ENCODE measurements at places on chromosomes 2 and 18.

- DNase-seq = no peak
Observed at GRCh38 chr18:37476182-37476581, 89.4 kb downstream of the CELF4 start.

DNA sequence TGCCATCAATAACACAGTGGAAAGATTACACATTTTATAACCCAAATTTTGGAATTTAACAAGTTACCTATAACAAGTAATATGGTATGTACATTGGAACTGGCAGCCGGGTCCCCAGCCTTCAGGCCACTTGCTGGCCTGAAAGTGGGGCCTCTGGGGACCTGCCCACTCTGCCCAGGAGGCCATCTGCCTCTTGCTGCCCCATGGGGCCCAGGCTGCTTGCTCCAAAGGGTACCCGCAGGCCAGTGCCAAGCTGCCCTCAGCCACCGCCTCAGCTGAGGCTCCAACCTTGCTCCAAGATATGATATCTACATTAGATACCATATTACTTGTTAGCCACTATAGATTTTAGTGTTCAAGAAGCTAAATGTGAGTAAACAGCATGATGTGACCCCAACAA, 120.8 kb upstream of the TMEFF2 start:
- no peak for DNase-seq

- no peak for DNase-seq
Observed at GRCh38 chr2:99439971-99440505, 49.8 kb downstream of the REV1 start.

DNA sequence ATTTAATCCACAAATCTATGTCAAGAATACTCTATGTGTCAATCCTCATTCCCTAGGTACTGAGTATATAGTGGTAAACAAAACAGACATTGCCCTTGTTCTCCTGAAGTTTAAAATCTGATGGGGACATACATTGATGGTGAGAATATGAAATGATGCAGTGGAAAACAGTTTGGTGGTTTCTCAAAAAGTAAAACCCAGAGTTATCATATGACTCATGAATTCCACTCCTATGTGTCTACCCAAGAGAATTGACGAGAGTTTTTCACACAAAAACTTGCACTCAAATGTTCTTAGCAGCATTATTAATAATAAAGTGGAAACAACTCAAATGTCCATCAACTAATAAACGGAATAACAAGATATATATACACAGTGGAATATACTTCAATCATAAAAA, 586.7 kb downstream of the CCDC85A start:
- DNase-seq = no peak

GRCh38 chr2:152421521-152422370, 86.8 kb downstream of the FMNL2 start:
- DNase-seq = no peak

- DNase-seq = no peak
Observed at GRCh38 chr2:100429726-100430125, 12.3 kb upstream of the CHST10 start.

DNA sequence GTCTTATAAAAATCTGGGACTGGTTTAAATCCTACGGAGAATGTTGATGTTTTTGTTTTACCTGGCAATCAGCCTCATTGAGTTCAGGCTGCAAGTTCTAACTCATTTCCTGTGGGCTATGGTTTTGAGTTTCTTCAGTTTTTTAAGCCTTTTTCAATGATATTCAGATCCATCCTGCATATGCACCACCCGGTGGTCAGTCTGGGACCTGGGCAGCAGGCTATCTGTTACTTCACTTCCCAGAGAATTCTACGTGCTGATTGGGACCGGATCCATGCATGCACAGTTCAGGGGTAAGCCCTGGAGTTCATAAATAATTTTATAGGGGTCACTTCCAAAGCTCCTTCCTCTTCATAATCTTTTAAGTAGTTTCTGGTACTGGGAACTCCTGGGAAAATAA, 339.2 kb upstream of the HNRNPA3 start:
- no peak for DNase-seq

DNA sequence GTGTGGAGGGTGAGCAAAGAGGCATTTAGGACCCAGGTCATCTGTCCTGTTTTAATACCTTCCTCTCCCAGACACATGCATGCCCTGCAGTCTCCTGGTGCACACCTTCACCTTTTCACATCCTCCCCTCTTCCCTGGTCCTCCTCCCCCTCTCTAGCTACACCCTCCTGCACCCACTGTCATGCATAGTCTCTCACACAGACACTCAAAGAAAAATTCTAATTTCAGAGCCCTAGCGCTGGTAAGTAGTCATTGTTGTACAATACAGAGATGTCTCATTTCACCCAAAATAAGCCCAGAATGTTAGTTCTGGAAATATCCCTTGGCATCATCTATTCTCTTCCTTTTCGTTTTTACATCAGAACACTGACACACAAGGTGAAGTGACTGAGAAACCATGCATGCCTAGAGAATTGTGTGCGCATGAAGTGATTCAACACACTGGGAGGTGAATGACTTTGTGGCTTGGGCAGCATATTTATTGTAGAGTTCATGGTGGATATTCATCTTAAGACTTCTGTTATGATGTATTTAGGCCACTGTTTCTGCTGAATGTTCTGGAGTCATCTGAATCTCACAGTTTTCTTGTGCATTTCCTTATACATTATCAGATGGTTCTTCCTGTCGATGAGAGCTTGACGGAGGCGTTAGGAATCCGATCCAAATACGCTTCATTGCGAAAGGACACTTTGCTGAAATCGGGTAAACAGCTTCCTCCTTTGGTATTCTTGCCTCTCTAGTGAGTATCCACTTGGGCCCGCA, 69.9 kb downstream of the COA5 start:
- DNase-seq = no peak

DNA sequence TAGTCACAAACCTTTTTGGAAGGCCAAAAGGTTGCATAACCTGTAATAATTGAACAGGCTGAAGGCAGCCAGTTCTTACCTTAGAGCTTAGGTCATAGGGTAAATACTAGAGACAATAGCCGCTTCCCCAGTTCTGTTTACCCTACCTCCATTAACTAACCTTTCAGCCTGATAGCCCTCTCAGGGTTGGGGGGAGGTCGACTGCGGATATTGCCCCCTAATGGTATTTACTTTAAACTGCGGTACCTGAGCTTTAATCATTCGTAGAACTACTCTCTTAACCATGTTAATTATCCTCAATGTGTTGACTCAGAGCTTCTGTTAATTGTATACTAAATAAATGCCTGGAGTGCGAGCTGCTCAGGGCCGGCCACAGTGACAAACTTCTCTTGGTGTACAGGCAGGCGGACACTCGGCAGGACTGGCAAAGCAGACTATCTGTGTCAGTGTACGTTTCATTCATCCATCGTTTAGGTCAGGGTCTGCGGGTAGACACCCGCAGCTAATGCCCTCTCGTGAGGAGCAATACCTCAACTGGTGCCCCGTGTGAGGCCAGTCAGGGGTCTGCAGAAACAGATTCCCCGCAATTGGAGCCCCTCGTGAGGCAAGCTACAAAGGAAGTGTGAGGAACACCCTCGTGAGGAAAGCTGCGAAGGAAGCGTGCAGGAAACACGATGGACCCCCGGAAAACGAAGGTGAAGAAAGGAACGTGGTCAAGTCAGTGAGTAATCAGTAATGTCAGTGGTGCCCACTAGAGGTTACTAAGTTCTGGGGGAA, 115.3 kb upstream of the SCN7A start:
- no peak for DNase-seq

DNA sequence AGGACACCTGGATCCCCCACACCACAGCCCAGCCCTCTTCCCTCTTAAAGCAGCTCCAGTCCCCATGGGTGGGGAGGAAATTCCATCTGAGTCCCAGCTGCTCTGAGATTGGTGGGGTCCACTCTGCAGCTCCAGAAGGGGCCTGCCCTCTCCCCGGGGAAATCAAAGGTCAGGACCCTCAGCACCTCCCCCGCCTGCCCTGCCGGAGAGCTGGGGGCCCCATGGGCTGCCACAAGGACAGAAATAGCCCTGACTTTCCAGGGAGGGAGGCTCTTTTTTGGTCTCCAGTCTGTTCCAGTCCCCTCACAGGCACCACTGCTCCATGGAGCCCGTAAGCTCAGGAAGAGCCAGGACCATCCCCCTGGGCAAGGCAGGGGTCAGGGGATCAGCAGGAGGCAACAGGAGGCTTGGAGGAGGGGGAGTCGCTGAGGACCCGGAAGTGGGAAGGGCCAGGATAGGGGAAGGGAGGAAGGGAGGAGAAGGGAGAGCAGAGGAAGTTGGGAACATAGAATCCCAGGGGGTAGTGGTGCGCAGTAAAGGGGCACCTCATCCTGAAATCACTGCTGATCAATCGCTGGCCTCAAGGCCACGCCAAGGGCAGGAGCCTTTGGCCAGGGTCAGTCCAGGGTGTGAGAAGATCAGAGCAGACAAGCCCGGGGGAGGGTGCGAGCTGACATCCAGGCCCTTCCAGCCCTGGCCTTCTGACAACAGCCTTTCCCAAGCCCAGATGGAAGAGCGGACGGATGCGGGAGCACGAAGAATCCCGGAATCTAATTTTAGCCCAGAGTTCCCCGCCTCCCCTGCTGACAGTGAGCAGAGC, 7.6 kb downstream of the ADRA2B start:
- DNase-seq = peak; percentile 2

DNA sequence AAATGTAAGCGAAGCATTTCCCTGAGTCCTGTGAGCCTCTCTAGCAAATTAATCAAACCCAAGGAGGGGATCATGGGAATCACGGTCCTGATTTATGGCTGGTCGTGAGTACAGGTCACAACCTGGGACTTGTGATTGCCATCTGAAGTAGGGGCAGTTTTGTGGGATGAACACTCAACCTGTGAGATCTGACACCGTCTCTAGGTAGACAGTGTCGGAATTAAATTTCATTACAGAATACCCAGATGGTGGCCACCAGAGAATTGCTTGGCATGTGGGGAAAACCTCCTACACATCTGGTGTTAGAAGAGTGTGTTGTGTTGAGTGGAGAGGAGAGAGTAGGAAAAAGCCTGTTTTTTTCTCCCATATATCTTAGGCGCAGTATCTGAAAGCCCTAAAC, 12.5 kb downstream of the CAPN14 start:
- DNase-seq = no peak

- DNase-seq = no peak
Observed at GRCh38 chr2:69464575-69464974, 27.3 kb upstream of the NFU1 start.

GRCh38 chr2:171237751-171238505, 77.2 kb upstream of the TLK1 start:
- DNase-seq = no peak

DNA sequence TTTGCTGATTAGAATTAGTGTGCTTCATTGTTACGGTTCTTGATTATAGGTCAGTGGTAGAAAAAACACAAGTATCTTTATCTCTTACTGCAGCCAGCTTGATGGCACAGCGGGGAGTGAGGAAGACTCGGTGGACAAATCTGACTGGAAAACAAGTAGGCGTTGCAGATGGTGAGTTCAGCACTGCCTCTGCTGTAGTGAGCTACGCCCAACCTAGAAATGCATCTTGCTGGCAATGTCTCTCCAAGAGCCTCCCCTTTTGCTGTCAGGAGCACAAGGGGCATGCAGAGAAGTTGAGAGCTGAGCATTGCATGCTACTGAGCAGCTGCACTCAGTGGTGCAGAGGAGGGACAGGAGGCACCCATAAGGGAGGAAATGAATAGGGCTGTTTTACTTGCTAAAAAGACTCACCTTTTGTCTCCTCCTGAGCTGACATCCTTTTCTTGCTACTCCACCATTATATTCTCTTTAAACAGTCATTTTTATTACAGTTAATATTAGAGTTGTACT, 977.3 kb upstream of the ACVR2A start:
- DNase-seq = no peak

GRCh38 chr2:217016796-217017419, 157.0 kb upstream of the TNP1 start:
- no peak for DNase-seq

DNA sequence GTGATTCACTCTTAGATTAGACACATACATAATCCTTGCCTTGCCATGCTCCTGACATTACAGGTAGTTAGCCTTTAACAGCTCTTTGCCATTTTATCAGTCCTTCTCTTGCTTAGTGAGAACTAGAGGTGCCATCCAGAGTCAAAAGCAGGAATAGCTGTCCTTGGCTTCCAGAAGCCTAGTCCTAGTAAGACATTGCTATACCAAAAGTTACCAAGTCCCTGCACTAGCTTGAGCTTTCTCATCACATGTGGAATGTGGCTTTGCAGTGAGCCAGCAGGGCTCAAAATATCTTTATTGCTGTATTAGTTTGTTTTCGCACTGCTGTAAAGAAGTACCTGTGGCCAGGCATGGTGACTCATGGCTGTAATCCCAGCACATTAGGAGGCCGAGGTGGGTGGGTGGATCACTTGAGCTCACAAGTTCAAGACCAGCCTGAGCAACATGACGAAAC, 104.7 kb upstream of the NOSTRIN start:
- no peak for DNase-seq

GRCh38 chr2:105242286-105242993, 897 bp downstream of the GPR45 start:
- DNase-seq = no peak

- DNase-seq = no peak
Observed at GRCh38 chr2:160375037-160375436, 118.6 kb downstream of the RBMS1 start.

DNA sequence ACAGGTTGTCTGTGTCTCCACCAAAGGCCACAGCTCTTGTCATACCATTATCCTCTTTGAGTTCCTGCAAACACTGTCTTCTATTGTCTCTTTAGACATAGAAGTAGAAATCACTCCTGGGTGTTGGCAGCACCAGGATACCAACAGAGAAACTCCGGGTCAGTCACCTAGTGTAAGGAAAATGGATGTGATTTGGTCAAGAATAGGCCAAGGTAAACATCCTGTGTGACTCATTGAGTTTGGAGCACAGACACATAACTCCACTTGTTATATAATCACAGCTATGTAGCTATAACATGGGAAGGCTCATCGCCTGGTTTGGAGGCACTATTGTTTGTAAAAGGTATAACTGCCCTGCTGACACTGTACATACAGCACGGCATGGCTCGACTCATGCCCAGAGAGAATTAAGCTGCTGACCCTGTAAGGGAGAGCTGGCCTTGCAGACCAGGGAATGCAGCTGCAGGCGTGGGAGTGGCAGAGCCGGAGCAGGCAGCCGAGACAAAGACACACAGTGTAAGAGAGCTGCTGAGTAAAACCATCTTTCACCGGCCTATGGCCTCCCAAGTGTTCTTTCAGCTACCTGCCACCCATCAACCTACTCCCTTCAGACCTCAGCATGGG, 3.4 kb upstream of the TXNL1 start:
- no peak for DNase-seq

- DNase-seq = no peak
Observed at GRCh38 chr18:54125429-54125828, 99.0 kb downstream of the MBD2 start.

GRCh38 chr2:3512086-3512485, 7.2 kb downstream of the ADI1 start:
- DNase-seq = no peak

DNA sequence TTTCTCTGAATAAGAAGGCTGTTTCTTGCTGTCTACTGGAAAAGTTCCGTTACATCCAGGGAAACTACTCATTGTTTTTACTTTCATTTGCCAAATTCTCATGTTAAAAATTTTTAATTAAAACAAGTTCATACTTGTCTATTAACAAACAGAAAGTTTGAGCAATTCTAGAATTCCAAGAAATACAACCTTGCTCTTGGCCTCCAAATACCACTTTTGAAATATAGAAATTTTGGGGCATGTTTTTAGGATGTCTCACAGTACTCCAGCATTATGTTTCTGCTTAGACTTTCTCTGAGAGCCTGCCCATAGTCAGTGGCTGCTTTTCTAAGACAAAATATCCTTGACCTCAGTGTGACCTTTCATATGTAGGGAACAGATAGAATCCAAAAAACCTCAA, 228.7 kb upstream of the RND3 start:
- no peak for DNase-seq
